A549 treated with AZD2906 at 1 μM for 4 hours (cell line): ENCODE measurements at places on chromosomes 4 and X. TPM values are rescaled to one million over a fixed set of nuclear protein-coding genes. Genes with fewer than 3 reads are reported as not detected.

Gene WDR17
- 1.1 to 1.9 TPM (median 1.3 TPM) in 5 replicates for total RNA-seq

Gene GRIA3
- total RNA-seq = not detected in 5 replicates

Gene CENPI
- total RNA-seq = 11.0 to 14.9 TPM (median 13.1 TPM) in 5 replicates

Gene SUPT20HL1
- total RNA-seq = not detected in 5 replicates

Gene LUZP4
- not detected in 5 replicates for total RNA-seq

Gene OPN1MW2
- total RNA-seq = not detected in 5 replicates

Gene ANOS1
- 0.01 to 0.08 TPM (median 0.05 TPM) in 5 replicates for total RNA-seq

Gene TRIM61
- not detected in 5 replicates for total RNA-seq

Gene CYSLTR1
- total RNA-seq = not detected in 5 replicates

Gene KDR
- 0.07 to 0.14 TPM (median 0.10 TPM) in 5 replicates for total RNA-seq

Gene NRK
- total RNA-seq = not detected in 5 replicates

Gene SATL1
- not detected in 5 replicates for total RNA-seq

Gene RBMXL3
- not detected in 5 replicates for total RNA-seq
